Ureter (tissue), 1 donor: ENCODE measurements at places on chromosomes 7 and 10.
A peak's percentile ranks its signal among the peaks of the same experiment; 100 is the strongest.

- DNase-seq, result no peak
These were observed 4.0 kb downstream of the BAMBI start for GRCh38 chr10:28681291-28681763.

DNA sequence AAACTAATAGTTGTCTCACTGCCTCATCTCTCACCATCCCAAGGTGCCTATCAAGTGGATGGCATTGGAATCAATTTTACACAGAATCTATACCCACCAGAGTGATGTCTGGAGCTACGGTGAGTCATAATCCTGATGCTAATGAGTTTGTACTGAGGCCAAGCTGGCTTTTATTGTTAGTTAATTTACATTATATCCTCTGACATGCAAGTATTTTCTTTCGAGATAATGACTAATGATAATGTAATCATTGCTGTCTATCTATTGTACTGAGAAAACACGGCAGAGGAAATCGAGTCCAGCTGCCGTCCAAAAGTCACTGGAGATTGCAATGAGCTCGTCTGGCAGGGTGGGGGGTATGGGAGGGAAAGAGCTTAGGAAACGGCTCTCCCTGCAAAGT lies 172.4 kb upstream of the LANCL2 start:
- DNase-seq, result no peak

GRCh38 chr10:77744245-77744644 lies 106.6 kb upstream of the KCNMA1 start:
- DNase-seq, result no peak

DNA sequence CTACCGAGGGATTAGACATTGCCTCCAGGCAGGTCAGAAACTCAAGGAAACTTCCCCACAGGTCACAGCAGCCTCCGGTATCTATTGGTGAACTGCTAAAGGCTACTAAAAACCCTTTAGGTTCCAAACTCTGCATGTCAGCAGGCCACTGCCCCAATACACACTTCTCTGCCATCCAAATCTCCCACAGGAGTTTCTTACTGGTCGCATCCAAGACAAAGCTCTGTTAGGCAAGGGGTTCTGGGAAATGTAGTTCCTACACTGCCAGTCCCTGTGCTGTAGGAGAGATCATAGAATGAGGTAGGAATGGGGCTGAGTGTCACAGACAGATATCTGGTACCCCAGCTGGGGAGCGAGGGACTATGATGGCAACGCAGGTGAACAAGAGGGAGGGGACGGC lies 757.0 kb upstream of the C7orf33 start:
- no peak for DNase-seq

DNA sequence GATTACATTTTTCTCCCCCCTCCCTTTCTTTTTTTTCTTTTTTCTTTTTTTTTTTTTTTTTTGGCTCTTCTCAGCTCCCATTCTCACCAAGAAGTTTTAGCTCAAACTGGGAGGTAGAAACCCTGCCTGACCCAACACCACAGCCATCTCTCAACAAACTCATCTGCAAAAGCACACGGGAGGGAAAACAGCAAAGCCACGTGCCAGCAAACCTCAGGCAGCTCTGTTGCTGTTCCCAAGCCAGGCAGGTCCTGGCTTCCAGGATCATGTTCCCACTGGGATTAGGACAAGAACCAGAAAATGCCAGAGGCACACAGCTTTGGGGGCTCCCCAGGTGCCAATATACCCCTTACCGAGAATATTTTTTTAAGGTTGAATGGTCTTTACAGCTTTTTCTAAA lies 56.7 kb downstream of the ITIH5 start:
- DNase-seq, result no peak

DNA sequence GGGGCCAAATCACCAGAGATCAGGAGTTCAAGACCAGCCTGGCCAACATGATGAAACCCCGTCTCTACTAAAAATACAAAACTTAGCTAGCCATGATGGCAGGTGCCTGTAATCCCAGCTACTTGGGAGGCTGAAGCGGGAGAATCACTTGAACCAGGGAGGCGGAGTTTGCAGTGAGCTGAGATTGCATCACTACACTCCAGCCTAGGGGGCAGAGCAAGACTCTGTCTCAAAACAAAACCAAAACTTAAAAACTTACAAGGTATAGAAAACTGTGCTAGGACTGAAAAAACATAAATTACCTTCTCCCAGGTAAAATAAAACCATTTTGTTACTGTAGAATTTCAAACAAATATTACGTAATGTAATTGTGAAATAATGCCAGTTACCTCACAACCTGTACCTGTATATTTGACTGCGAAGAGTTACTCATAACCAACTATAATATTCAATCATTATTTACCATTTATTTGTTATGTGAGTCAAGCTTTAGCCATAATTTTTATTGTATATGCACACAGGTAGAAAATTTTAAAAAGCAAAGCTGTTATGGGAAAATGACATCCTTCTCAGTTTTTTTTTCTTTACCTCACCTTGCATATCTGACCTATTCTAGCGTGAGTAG lies 180.9 kb downstream of the SEMA3A start:
- no peak for DNase-seq

DNA sequence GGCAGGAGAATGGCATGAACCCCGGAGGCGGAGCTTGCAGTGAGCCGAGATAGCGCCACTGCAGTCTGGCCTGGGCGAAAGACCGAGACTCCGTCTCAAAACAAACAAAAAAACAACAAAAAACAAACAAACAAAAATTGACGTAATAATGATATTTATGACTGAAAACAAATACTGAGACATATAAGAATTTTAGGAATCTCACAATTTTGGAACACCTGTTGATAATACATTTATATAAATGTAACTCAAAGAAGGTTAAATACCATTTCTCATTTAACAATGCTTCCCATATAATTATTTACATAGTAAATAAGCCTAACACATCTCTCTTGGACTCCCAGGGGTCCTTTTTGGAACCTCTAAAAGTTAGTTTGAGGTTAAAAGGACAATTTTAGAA lies 102.2 kb upstream of the CCNY start:
- no peak for DNase-seq

DNA sequence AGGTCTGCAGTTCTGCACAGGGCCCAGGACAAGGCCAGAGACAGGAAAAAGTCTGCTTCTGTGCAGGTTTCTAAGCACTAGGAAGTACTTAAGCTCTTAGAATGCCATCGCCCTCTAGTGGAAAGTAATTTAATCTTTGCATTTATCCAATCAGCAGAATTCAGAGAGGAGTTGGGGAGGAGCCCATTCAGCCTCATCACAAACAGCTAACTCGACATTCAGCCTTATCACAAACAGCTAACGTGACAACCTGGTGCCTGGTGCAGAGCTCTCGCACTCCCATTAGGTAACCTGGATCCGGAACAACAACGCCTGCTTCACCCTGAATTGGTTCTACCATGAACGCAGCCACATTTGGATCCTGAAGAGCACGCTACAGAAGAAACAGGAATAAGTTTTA lies 15.2 kb downstream of the OAT start:
- no peak for DNase-seq

DNA sequence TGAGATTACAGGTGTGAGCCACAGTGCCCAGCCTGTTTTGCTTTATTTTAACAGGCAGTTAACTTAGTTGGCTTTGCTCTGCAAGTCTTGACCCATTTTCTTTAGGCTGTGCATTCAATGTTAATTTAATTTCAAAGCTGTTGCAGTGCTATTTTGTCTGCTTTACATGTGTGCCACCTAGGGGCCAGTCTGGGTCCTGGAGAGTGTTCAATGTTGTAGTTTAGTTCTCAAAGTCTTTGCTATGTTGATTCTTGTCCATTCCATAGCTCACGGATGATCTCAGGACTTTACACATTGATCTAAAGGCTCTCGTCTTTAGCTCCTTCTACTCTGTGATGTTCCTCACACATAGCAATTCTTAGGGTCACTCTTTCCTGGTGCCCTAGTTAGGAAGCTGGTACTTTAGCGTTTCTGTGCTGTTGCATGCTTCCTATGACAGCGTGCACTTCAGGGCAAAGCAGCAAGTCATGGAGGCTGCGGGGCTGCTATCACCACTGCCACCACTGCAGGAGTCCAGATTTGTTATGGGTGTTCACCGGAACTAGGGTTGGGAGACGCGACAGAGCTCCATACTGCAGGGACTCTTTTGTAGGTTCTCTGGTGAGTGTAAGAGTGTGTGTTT lies 16.4 kb upstream of the ABCA13 start:
- DNase-seq, result no peak

GRCh38 chr7:114988755-114989375 lies 67.0 kb downstream of the MDFIC start:
- no peak for DNase-seq

DNA sequence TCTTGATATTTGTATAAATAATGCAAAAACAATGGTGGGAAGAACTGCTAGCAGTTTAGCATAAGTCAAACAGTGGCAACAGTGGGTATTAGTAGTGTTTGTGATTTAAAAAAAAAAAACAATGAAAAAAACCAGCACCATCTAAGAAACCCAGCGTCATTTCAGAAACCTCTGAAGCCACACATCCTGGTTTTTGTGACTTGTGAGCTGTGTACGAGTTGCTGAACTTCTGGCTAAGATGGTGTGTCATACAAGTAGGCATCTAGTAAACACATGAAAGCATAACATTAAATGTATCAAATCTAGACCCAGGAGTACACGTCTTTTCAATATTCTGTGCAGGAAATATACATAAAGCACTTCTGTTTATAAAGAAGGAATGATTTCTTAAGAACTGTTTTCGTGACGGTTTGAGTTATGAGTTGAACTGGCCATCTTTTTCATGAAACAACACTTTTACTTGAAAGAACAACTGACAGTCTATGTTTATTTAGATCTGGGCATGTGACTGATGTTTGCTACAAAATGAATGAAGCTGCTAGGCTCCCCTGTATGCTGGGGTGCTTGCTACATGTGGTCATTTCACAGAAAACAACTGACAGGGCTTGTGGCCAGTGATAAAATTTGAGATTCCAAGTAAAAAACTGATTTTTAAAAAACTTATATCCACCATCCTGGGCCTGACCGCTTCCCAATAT lies 143.5 kb downstream of the PIP4K2A start:
- no peak for DNase-seq

DNA sequence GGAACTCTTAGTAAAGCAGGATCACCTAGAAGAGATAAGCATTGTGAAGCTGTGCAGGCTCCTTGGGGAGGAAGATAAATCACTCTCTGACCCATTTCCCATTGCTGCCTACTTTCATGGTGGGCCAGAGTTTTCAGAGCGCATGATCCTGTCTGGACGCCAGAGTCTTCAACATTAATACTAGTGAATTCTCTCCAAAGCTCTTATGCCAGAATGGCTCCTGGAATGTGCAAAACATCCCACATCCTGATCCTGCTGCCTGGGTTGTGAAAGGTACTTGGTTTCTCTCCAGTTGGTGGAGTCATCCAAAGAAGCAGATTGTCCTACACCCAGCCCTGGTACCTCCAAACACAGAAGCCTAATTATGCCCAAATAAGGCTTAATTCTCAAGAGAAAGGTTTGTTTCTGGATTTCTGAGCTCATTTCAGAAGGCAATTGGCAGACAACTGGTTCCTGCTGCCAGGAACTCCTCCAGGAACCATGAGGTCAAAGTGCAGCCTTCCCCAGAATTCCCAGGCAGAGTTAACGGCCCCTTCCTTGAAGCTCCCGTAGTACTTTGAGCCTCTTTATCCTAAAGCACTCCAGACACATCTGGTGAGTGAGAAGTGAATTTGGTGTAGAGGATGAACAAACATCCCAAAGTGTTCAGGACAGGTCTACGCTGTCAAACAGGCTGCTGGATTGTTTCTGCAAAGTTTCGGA lies 495.2 kb downstream of the PLXNA4 start:
- DNase-seq, result no peak

- no peak for DNase-seq
These were observed 165.8 kb downstream of the CCDC3 start for GRCh38 chr10:12835709-12836108.

GRCh38 chr7:149686011-149686410 lies 87.4 kb downstream of the ZNF467 start:
- no peak for DNase-seq

- DNase-seq, result no peak
These were observed 138.0 kb downstream of the PPP1R9A start for GRCh38 chr7:95045236-95045923.

DNA sequence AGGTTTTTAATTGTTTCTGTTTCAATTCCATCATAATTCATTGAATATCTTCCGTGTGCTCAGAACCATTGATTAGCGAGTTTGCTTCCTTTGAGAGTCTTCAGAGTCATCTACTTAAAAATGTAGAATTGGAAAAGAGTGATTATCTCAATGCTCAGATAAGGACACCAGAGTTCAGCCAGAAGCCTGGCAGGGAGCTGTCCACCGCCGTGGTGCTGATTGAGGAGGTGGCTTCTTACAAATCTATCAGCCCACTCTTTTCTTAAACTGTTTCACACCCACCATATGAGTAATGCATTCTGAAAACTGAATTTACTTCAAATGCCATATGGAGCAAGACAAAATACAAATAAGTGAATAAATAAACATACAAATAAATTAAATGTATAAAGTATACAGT lies 79.3 kb downstream of the INSYN2A start:
- no peak for DNase-seq

DNA sequence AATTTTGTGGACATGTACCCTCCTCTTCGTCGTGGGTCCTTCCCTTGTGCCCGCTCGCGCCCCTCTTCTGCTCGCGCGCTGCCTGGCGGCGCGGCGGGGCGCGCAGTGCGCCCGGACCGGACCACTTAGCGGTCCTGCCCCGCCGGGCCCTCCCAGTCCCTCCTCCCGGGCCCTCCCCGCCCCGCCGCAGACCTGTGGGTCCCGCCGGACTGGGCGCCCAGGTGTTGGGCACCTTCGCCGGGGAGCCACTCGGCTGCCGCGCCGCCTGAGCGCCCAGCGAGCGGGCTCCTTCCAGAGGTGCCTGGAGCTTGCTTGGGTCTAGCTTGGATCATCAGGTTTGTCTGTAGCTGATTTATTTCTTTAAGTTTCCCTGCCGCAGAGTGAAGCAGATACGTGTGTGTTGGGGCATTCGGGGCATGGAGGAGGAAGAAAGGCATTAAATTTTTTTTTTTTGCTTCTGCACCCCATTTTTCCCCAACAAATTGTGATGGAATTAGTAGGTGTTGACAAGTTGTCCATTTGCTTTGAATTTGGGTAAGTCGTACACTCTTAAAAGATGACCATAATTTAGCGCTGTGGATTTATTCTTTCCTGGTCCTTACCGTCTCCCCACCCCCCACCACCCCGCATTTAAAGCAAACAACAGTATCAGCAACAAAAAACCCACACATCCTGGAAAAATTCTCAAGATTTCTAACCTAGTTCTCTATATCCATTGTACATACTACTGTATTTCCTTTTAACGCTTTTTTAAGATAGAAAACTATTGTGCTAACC lies 905 bp downstream of the C1GALT1 start:
- peak; percentile 49 for DNase-seq

GRCh38 chr7:7792056-7792455 lies 73.6 kb upstream of the RPA3 start:
- DNase-seq, result no peak

GRCh38 chr10:124145109-124145870 lies 51.9 kb upstream of the CHST15 start:
- DNase-seq, result no peak
